ENCODE measurements at places on chromosomes 16 and 17.

DNA sequence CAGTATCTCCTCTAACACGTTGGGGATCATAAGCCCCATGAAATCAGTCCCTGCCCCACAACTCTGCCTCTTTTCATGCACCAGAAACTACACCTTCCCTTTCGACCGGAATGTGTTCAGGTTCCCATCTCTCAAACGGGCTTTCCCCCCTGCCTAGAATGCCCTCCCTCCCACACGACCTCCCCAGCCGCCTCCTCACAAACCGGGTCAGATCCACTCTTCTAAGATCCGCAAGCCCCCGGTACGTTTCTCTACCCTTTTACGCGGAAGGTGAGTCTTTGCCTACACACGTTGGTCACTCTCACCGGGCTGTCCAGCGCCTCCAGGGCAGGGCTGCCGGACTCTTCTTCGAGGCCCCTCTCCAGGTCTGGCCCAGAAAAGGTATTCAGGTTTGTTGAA, 708 bp downstream of the DHX33 start:
- peak; percentile 1 for DNase-seq

GRCh38 chr16:13390093-13390985, 488.9 kb downstream of the SHISA9 start:
- DNase-seq: peak; percentile 10

GRCh38 chr17:66579556-66579955, 255.4 kb upstream of the CACNG5 start:
- no peak for DNase-seq

GRCh38 chr17:6457688-6458459, 13.6 kb downstream of the PIMREG start:
- no peak for DNase-seq

DNA sequence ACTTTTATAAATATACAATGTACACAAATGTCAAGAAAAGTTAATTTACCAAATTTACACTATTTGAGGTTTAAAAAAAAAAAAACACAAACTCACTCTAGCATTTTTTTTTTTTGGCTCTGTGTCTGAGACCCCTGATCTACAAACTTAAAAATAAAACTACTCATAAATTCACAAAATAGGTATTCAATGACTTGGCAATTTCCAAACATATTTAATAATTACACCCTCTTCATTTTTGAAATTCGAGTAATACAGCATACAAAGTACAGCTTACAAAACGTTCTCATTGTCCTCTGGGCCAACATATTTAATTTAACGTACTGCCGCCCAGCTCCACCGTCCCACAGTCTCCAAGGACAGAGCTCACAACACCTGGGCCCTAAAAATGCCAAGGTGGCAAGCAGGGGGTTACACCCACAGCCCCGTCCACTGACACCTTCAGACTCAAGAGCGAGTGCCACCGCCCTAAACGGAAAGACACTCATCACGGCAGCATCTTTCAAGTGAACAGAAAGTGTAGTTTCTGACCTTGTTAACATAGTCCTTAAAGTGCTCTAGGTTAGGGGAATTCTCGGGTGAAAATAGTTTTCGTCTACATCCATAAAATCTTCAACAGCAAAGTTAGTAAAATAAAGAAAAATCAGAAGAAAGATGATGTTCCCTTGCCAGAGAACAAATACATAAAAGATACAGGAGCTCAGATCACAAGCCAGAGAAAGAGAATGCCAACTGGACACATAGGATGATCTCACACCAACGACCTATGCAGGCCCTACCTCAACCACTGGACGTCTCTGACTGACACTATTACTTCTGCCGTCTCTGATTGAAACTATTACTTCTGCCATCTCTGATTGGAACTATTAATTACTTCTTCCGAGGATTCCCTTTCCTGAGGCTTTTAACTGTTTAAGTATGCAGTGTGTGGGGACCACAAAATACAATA, 4.2 kb downstream of the ADCY9 start:
- no peak for DNase-seq

DNA sequence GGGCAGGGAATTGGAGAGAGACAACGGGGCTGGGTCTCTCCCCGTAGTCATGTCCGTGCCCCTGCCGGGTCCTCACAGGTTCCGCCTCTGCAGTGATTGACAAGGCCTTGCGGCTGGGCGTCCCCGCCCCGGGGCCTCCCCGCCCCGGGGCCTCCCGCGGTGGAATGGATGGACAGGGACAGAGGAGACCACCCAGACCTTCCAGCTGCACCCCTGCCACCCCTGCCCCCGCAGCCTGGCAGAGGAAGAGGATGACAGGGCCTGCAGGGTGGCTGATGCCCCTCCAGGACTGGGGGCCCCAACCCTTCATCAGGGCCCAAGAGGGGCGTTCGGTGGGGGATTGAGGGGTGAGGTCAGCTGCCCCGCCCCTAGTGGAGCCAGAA, 216.4 kb upstream of the CIBAR2 start:
- DNase-seq: no peak

DNA sequence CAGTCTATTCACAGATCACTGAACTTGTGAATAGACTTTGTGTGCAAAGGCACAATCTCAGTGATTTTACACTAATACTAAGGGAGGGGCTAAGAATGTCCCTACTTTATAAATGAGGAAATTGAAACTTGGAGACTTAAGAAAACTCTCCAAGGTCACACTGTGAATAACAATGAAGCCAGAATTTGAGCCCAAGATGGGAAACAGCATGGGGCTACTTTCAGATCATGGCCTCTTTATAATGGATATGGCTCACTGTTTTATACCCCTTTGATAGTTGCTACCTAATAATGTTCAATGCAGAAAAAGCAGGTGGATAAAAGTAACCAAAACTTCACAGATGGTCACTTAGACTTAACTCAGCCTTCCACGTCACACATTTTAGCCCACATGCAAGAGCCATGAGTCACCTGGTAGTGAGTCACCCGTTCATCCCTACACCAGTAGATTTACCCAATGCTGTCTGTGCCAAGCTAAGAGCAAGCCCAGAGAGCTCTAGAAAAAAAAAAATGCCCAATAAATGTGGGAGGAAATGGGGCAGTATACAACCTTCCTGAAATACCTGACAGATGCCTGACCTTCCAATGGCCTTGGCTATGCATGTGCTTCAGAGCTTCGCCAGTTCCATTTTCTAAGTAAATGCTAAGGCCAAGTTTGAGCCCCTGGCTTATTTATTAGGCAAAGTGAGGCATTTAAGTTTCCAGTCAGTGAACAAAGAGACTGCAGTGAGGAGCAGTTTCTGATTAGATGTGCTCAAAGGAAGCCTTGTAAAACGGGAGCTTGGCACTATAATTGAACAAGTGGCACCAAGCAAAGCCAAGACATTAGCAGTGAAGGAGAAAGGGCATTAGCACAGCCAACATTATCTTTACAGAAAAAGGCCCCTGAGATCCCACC, 219.7 kb downstream of the TMEM114 start:
- no peak for DNase-seq

- DNase-seq: no peak
Measured at GRCh38 chr16:73143576-73144422, 95.9 kb upstream of the ZFHX3 start.

DNA sequence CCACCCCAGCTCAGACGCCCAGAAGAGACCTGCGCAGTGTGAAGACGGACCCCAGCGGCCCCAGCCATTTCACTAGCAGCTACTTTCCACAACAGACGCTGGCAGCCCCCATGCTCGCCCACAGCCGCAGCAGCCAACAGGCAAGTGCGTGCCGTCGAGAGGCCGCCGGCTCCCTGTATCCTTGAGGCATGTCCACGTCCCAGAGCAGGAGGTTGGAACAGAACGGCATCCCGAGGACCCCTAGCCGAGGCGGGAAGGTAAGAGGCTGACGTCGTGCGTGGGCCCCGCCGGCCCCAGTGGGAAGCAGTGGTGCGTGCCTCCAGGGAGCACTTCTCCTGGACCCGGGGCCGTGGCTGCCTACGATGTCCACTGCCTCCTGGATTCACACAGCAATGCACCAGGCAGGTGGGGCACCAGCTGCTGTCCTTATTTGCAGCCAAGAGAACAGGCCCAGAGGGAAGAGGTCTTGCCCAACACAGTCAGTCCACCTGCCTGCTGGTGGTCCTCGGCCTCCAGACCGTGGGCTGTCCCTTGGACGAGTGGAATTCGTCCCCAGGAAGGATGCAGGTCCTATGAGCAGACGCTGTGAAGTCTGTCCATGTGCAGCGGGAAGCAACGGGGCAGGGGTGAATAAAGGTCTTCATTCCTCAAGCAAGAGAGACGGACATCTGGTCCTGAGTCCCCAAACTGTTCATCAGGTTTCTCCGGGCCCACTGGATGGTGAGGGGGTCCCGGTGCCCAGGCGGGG, 38.5 kb downstream of the SLC7A5 start:
- DNase-seq: no peak

- no peak for DNase-seq
Measured at GRCh38 chr16:63365649-63366304, 1329.5 kb upstream of the CDH8 start.

DNA sequence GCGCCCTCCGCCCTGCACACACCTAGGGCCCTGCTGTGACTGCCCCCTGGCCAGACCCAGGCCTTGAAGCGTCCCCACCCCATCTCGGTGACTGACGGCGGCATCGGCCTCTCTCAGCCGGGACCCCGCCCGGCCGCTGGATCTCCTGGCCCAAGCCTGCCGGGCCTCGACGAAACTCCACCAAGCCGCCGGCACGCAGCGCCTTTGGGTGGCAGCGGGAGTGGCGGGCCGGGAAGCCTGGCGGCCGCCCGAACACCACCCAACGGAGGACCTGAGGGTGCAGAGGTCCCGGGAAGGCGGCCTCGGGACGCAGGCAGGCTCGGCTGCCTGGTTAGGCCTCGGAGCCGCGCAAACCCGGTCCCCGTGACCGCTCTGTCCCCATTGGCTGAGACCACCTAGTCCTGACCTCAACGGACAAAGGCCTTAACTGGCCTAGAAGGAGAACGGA, 12.0 kb upstream of the TMEM97 start:
- no peak for DNase-seq

- DNase-seq: no peak
Measured at GRCh38 chr16:66976746-66977145, 11.6 kb upstream of the CES4A start.

DNA sequence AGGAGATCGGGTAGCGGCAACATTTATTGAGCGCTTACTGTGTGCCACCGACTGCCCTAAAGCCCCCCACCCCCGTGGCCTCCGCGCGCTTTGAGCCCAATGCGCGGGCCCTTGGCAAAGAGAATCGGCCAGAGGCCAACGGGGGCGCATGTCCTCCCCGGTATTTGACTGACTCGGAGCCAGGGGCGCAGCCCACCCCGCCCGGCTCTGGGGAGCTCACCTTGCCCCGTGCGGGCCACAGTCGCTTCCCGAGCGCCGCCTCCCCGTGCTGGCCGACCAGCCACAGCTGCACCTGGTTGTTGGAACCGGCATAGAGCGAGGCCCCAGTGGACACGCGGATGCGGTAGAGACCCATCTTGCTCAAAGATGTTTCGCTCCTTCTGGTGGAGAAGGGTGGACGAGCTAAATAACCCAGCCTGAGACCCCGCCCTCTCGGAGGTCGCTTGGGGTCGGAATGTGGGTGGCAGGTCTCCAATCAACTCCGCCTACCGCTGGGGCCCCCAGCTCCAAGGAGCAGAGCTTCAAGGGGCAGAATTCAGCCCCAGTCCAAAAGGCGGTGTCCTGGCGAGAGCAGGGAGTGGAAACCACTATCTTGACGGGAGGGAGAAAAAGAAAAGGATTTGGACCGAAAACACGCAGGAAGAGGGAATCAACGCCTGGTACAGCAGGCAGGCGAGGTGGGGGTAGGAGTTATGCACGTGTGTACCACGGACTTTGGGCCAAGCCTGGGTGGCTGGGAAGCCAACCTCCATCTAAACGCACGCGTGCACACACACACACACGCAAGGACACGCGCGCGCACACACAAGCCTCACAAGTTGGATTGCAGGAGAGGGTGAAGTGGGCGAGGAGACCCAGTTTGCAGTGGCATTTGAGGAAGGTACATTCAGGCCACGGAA, at the start of gene ALOX15:
Gene ALOX15, minus strand, starts transcription at position 382 of the 899 bp plus-strand sequence. Its CDS starts 27 bp downstream, at position 355.
- DNase-seq: no peak

GRCh38 chr16:66701026-66701425, 4.5 kb upstream of the CMTM4 start:
- DNase-seq: no peak

GRCh38 chr16:85104821-85105391, 7.4 kb downstream of the CIBAR2 start:
- DNase-seq: peak; percentile 59

GRCh38 chr17:68600067-68600930, 868 bp downstream of the FAM20A start:
- no peak for DNase-seq

GRCh38 chr16:88912556-88912955, 46.1 kb upstream of the PABPN1L start:
- no peak for DNase-seq

DNA sequence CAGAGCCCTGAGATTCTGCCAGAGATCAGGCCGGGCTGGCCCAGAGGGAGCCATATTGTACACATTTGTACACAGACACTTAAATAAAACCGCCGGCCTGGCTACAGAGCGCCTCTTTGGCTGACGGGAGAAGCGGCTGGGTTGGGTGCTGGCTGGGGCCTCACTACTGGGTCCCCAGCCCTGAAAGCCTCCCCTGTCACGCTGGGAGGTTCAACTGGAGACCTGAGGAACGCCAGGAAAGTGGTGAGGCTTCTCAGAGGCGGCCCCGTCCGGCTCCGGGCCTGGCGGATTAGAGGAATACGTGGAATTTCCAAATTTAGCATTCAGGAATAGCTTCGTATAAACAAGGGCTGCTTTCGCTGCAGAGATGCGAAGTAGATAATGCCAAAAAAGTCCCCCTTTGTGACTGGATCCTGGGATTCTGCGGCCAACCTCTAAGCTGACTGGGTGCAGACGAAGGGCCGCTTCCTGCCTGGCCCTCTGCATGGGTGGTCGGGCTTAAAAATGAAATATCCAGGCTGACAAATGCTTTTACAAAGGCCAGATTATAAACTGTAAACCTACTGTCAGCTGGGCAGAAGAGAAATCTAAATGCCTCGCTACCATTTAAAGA, 252.4 kb downstream of the IRF8 start:
- DNase-seq: no peak

DNA sequence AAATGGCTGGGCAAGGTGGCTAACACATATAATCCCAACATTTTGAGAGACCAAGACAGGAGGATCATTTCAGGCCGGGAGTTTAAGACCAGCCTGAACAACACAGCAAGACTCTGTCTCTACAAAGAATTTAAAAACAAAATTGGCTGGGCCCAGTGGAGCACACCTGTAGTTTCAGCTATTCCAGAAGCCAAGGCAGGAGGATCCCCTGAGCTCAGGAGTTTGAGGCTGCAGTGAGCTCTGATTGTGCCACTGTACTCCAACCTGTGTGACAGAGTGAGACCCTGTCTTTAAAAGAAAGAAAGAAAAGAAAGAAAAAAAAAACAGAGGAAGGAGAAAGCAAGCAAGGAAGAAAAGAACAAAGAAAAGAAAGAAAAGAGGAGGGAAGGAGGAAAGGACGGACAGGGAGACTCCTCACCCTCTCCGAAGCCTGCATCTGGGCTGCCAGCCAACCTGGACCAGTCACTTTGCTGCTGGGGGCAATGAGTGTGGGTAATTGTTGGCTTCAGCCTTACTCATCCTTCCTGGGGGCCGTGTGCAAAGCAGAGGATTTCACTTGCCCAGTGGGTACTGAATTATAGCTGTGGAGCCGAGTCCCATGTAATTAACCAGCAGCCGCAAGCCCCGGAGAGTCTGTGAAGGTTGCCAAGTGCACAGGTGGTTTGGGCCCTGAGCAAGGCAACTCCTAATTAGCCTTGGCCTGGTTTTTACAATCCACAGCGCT, 6.7 kb upstream of the MT4 start:
- DNase-seq: no peak

- DNase-seq: peak; percentile 66
Measured at GRCh38 chr17:19744922-19745757, 3.0 kb downstream of the ALDH3A1 start.
